Stimulated activated CD8-positive, alpha-beta memory T cell treated with anti-CD3 and anti-CD28 coated beads, Interleukin-15, amount 100 ng/mL, for 24 hours (primary cell): ENCODE measurements at places on chromosomes 2 and 18.

DNA sequence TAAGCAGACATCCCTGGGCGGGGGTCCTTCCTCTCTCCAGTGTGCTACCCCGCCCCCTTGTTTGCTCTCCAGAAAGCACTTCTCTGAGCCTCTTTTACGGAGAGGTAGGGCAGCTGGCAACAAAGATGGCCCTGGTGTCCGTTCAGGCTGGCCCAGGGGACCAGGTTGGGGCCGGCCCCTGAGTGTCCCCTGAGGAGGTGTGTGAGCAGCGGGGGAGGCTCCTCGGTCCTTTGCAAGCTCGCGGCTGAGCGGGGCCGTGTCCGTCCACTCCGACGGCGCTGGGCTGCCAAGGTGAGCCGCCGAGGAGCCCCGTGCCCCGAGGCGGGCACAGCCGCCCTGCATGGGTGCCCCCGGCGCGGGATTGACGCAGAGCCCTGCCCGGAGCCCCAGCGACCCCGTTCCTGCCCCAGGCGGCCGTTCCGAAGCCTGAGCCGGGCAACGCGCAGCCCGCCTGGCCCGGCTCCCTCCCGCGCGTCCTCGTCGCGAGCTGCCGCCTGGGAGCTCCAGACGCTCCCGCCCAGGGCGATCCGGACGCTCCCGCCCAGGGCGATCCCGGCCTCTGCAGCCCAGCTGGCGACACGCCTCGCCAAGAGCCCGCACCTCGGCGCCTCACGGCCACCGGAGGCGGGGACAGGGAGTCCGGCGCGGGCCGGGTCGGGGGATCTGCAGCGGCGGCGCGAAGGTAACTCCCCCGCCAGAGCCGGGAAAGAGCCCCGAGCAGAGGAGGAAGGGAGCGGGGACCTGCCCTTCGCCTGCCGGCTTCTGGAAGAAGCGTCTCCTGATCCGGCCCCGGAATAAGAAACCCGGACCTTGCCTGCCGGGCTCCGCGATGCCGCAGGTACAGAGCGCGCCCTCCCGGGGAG lies at the start of gene PROKR1:
TSS of gene PROKR1 (plus strand) at position 569 of the 863 bp plus-strand sequence. CDS start 2,243 bp downstream, outside the sequence.
- DNase-seq: no peak

GRCh38 chr18:60090170-60090569 lies 190.4 kb downstream of the PMAIP1 start:
- DNase-seq: no peak

DNA sequence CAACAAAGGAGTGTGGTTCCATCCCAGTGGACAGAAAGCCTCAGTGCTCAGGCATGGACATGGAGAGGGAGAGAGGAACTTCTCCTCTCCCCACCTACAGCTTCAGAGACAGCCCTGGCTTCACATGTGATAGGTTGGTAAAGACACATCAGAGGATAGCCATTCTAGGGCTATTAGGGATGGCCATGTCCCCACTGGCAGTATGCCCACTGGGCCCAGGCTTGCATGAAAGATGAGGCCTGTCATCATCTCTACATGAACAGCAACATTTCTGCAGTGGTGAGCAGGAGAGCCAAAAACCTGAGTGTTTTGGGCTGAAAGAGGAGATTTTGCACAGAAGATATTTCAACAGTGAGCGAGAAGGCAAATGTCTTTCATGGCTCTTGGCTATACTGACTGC lies 517.2 kb downstream of the NR4A2 start:
- DNase-seq: no peak

DNA sequence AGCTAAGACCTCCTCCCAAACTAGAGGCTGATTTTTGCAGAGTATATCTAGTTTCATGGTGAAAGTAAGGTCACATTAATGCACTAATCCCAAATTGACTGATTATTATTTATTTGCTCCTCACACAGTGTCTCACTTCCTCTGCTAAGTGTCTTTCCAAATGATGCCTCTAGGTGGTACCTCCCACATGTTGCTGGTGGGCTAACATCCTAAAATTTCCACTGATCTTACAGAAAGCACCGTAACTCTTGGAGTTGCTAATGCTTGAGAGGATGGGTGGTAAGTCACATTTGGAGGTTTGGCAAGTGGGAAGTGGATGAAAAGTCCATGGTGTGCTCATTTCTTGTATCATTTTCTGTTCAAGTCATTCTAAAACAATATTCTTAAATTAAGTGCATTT lies 428.7 kb upstream of the GYPC start:
- DNase-seq: no peak

- DNase-seq: no peak
Measured at GRCh38 chr2:232014681-232015080, 53.2 kb downstream of the DIS3L2 start.

DNA sequence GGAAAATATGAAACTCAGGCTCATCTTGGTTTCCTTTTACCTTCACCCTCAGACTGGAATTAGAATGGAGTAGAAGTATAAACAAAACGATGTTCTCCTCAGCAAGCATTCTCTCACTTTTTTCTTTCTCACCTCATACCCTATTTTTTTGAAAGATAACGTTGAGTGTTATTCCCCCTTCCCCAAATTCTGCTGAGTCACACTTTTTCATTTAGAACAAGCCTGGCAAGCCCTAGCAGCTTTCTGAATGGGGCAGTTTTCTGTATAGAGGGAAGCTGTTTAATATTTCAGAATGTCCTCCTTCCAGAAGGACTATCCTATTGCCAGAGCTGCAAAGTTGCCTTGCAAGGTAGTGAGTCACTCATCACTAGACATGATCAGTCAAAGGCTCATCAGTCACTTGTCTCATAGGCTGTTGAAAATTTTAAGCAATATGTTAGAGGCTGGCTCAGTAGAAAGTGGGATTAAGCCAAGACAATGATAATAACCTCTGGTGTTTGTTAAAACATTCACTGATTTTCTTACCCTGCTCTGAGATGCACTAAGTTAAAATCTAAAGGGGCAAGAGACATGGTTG lies 416.1 kb downstream of the RNF144A start:
- DNase-seq: no peak

GRCh38 chr18:58046794-58047555 lies 2.9 kb downstream of the NEDD4L start:
- DNase-seq: no peak

GRCh38 chr2:224287531-224287930 lies 114.4 kb downstream of the FAM124B start:
- DNase-seq: no peak

DNA sequence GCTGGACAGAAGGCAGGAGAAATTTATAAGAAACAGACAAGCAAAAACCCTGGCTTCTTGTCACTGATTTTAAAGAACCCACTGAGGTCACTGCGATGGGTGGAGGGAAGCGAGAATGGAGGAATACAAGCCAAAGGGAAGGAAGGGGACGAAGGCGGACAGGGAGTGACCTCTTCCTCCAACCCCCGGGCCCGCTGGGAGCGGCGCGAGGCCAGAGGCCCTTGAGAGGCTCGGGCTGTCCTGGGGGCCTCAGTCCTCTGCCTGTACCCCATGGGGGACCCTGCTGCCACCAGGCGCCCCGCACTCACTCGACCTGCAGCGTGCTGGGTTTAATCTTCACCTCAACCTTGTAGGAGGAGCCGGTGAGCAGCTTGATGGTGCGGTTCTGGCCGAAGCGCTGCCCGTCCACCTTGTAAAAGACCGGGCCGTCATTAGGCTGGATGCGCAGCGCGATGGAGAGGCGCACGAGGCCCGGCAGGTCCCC lies 793 bp downstream of the CNRIP1 start:
- DNase-seq: no peak

- no peak for DNase-seq
Measured at GRCh38 chr2:197242719-197243118, 67.9 kb downstream of the ANKRD44 start.

DNA sequence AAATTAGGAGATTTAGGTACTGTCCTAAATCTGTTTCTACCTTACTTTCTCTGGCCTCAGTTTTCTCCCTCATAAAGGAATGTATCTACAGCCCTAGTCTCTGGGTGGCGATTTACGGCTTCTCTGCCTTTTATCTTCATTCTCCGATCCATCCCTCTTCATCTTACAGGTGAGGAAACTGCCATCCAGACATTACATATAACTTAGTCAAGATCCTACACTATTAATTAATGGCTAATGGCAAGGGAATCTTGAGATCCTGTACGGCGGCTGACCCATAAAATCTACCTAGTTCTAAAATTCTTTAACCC lies 386 bp upstream of the YIPF4 start:
- DNase-seq: no peak

- no peak for DNase-seq
Measured at GRCh38 chr2:4745056-4745991, 946.9 kb upstream of the SOX11 start.

DNA sequence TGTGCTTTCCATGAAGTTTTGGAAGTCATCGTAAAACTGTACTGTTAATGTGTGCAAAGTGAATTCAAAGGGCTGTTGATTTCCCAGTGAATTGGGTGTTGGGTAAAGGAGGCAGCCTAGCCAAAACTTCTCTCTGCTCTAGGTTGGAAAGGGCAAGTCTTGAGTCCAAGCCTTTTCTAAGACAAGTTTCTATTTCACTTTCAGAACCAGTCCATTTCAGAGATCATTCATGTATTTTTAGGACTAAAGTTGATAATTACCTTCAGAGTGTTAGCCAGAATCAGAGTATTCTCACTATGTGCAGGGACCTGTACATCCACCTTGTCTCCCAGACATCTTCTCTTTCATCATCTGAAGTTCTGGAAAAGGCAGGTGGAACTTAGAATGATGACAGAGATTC lies 636.1 kb upstream of the KLHL29 start:
- no peak for DNase-seq

DNA sequence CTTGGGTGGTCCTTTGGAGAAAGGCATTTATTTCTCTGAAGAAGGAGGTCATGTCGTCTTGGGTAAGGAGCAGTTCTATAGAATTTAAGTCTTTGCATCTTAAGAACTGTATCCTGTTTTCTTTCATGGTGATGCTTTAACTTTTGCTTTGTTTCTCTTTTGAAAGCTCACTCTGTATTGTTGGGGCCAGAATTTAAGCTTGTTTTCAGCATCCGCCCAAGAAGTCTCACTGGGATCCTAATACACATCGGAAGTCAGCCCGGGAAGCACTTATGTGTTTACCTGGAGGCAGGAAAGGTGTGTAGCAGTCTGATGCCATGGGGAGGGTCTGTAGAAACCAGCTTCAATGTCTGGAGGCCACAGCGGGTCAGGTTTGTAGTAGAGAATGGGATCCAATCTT lies 64.7 kb upstream of the TTC39C start:
- no peak for DNase-seq

- DNase-seq: peak; percentile 26
Measured at GRCh38 chr2:118185210-118186109, 97.2 kb downstream of the INSIG2 start.

DNA sequence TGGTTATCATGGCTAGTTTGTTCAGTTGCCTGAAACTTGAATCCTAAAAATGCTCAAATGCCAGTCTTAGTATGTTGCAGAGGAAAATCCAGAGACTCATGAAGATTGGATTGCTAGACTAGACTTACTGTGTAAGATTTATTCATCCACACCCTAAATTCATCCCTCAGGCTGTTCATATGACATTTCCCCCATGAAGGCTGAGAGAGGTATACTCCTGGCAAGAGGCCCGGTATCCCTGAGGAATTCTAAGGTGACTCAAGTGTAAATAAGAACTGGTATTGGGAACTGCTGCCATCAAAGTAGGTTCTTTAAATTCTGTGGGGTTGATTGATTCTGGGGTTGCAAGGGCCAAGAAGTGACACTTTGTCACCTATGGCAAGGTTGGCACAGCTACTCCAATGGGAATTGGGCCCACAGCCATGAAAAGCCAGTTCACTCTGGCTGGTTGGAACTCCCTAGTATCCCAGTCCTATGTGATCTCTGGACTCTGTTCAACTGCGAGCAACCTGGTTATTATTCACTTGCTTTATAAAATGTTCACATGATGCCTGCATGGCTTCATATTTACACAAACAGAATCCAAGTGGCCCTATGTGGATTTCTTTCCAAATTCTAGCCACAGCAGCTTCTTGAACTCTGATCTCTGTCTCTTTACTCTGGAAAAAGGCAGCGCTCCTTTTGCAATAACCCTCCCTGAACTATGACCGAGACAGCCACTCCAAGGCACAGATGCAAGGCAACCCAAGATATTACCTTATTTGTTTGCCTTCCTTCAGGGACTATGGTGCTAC lies 429.1 kb downstream of the CBLN2 start:
- DNase-seq: no peak

- no peak for DNase-seq
Measured at GRCh38 chr2:33122726-33123125, 176.0 kb downstream of the LTBP1 start.

GRCh38 chr2:191341436-191341835 lies 96.2 kb downstream of the MYO1B start:
- no peak for DNase-seq

GRCh38 chr2:172806996-172807395 lies 71.4 kb downstream of the RAPGEF4 start:
- no peak for DNase-seq

DNA sequence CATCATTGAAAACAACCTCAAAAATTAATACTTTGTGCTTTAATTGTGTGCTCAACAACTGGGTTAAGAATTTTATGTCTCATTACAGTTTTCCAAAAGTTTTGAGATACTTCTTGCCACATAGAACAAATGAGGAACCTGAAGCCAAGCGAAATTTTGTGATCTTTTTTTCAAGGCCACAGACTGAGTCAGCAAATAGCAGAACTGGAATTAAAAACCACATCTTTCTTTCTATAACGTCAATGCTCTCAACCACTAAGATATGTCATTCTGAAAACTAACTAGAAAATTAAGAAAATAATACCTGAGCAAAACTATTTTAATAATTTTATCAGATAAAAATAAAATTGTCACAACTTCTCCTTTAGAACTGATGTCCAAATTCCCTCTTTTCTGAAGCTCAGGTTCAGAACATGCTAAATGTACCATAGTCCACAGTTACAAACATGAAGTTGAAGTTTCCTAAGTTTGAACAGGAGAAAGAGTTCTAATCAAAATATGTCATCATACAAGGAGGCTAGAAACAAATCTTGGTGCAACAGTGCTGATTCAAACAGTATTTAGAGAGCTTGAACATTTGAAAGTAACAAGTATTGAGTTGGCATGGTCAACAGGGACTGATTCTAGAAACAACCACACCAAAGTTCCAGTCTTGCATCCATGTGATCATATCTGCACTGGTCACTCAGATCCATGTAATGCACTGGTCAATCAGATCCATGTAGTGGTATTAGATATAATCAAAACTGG lies 27.6 kb upstream of the CALCRL start:
- no peak for DNase-seq

- no peak for DNase-seq
Measured at GRCh38 chr2:149246186-149246585, 84.2 kb upstream of the LYPD6 start.

DNA sequence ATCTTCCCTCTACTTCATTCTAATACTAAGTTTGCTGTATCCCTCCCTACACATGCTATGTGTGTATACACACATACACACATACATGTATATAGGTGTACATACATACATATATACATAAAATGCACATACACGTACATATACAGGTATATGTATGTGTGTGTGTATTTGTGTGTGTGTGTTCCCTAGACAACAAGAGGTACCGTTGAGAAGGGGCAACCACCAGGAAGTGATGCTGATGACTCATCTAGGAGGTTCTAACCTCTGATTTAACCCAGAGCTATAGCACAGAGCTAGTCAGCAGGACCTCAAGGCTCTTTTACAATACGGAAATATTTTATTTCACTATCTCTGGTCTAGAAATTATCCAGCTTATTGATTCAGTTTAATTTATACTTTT lies 139.2 kb downstream of the LAMA3 start:
- no peak for DNase-seq
